ENCODE measurements at places on chromosomes 2 and 18.

DNA sequence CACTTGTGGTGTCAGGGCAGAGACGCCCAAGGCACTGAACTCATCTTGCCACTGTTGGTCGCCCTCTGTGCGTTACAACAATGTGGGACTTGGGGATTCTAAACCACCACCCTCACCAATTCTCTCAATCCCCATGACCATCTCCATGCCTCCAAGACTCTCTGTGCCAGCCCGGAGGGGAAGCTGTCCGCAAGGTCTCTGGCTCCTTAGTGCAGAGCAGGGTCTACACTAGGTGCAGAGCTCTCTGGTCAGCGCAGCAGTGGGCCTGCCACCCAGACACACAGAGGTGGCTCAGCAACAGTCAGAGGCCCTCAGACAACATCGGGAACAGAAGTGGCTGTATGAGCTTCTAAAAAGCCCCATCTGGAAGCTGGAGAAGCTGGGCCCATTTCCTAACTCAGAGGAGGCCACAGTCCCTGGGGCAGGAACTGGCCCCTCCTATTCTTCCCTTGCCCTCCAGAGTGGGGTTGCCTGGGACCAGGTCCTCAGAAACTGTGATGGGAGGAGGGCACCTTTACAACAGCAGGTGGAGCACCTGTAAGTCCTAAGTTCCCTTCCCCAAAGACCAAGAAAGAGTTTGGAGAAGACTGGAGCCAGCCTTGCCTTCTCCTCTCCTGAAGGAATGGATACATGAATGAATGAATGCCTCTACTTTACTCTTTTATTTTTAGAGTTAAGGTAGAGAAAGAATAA, 37.7 kb downstream of the SERTAD2 start:
- DNase-seq, result no peak

DNA sequence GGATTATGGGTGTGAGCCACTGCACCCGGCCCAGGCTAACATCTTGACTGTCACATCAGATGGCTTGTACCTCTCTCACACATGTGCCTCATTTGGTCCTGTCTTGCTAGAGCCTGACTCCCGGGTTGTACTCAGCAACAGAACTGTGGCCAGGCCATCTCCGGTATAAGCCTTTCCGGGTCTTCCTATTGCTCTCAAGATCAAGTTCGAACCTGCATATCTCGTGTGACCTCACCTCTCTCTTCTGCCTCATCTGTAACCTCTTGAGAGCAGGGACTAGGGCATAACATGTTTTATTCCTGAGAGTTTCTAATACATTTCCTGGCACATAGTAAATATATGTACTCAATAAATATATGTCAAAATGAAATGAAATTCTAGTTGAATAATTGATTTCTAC, 114.0 kb downstream of the ACAA2 start:
- DNase-seq, result no peak

DNA sequence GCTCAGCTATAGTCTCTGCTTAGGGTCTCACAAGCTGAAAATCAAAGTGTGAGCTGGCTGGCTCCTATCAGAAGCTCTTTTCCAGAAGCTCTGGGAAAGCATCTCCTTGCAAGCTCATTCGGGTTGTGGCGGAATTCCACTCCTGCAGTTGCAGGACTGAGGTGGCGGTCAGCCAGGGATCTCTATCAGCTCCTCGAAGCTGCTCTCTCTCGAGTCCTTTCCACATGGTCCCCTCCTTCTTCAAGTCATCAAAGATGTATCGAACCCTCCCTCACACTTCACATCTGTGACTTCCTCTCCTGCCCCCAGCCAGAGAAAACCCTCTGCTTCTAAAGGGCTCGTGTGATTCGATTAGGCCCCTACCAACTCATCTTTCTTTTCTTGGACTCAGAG, 141.7 kb downstream of the ZFP36L2 start:
- DNase-seq, result no peak

GRCh38 chr2:222315443-222316121, 16.8 kb upstream of the PAX3 start:
- DNase-seq, result no peak
